SJCRH30 (cell line): ENCODE measurements at places on chromosomes 1 and 21. TPM values are rescaled to one million over a fixed set of nuclear protein-coding genes. Genes with fewer than 3 reads are reported as not detected.
A peak's percentile ranks its signal among the peaks of the same experiment; 100 is the strongest.

Gene MX1
- total RNA-seq: not detected in 2 replicates

Gene LCE1B
- total RNA-seq: not detected in 2 replicates

Gene CYP4A11
- total RNA-seq: not detected in 2 replicates

Gene IFI44
- total RNA-seq: 6.5 and 11.7 TPM in 2 replicates

Gene ADGRB2
- total RNA-seq: 0.73 and 1.1 TPM in 2 replicates

Gene CYB561D1
- total RNA-seq: 8.4 and 9.7 TPM in 2 replicates

Gene UBL4B
- total RNA-seq: not detected in 2 replicates

DNA sequence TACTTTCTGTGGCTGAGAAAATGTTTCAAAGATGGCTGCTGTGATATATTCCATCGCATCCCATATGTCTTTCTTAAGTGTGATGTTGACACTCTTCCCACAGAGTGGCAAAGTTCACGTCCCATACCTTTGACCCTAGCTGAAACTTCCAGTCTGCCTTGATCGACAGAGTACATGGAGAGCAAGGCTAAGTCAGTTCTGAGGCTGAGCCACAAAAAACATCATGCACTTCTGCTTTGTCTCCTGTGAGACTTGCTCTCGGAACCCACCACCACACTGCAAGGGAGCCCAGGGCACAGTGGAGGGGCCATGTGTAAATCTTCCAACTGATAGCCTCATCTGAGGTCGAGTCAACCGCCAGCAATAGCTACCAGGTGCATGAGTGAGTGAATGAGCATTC, 431.9 kb upstream of the RUNX1 start:
- DNase-seq: no peak

DNA sequence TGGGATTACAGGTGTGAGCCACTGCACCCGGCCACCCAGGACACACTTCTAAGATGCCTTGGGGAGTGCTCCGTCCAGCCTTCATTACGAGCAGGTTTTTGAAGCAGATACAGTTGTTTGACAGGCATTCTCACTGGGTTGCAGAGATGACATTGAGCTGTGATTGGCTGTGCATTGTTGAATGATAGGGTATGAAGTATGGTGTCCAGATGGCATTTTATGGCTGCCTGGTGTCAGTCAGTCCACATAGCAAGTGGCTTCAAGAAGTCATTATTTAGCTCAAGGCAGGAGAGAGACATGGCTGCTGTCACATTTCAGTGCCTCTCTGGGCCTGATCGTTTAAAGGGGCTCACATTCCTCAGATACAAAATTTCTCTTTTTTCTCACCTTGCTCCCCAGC, 14.8 kb upstream of the PADI2 start:
- DNase-seq: no peak

DNA sequence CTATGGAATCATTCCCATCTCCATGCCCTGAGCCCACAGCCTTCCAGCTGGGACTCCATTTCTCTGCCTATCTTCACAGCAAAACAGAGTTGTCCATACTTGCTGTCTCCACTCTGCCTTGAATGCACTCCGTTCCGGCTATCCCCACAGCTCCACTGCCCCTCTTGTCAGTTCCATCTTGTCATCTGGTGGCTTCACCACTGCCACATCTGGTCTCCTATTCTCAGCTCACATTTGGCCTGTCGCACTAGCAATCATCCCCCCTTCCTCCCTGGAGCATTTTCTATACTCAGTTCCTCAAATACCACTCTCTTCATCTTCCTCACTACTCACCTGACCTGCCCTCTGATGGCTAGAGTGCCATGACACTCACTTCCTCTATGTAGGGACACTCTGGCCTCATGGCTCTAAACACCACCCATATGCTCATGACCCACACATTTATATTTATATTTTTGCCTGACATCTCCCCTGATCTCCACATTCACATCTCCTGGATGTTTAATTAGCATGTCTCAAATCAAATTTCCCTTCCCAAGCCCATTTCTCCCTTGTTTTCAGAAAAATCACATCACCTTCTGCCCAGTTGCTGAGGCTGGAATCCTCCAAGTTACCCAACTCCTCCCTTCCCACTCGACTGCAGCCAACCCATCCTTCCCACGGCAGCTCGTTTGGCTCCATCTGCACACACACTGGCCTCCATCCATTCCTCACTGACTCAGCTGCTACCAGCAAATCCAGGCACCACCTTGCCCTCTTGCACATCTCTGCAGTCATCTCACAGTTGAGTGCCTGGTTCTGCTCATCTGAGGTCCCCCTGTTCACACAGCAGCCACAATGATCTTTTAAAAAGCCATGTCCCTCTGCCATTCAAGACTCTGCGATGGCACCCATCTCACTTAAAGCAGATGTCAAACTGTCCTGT, 6.1 kb downstream of the ZNF692 start:
- no peak for DNase-seq

DNA sequence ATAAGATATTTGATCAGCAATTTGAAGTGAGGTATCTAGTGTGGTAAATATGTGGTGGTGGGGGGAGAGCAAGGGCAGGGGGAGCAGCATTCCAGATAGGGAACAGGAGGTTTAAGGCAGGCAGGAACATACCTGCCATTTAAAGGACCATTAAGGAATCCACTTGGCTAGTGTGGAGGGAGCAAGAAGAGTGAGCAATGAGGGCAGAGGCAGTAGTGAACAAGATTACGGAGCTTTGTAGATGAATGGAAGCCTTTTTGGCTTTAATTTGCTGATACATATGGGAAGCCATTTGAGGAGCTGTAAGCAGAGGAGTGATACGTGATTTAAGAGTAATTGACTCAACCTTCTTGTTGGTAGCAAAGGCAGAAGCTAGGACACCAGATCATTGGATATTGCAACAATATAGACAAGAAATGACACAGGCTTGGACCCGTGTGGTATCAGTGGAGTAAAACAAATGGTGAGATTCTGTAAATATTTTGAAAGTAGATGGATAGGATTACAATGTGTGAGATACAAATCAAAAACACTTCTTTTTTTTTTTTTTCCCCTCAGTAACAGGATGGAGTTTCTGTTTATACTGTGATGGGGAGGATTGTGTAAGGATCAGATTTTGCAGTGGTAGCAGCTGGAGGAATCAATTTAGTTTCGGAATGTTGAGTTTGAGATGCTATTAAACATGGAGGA, 73.8 kb upstream of the B3GALT2 start:
- no peak for DNase-seq

GRCh38 chr1:246709835-246710234, 14.4 kb upstream of the SCCPDH start:
- DNase-seq: no peak

- no peak for DNase-seq
These were observed 11.5 kb upstream of the PSRC1 start for GRCh38 chr1:109294481-109294880.

DNA sequence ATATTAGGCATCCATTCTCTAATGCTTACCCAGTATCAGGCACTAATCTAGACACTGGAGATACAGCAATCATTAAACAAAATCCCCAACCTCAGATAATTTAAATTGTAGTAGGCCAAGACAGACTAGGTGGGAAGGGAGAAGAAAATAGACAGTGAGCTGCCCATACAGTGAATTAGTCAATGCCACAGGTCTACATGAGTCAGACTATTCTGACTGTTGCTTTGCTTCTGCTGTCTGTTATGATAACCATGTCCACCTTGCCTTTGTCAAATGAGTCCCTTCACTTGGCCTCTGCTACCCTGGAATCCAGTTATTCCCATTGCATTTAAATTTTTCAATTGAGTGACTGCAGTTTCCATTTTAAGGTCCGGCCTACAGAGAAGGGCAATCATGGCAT, 59.5 kb downstream of the PIK3R3 start:
- DNase-seq: no peak

- DNase-seq: no peak
These were observed 7.6 kb downstream of the MTF1 start for GRCh38 chr1:37851782-37852210.

- DNase-seq: no peak
These were observed 8.3 kb upstream of the TRIM17 start for GRCh38 chr1:228424685-228425660.

DNA sequence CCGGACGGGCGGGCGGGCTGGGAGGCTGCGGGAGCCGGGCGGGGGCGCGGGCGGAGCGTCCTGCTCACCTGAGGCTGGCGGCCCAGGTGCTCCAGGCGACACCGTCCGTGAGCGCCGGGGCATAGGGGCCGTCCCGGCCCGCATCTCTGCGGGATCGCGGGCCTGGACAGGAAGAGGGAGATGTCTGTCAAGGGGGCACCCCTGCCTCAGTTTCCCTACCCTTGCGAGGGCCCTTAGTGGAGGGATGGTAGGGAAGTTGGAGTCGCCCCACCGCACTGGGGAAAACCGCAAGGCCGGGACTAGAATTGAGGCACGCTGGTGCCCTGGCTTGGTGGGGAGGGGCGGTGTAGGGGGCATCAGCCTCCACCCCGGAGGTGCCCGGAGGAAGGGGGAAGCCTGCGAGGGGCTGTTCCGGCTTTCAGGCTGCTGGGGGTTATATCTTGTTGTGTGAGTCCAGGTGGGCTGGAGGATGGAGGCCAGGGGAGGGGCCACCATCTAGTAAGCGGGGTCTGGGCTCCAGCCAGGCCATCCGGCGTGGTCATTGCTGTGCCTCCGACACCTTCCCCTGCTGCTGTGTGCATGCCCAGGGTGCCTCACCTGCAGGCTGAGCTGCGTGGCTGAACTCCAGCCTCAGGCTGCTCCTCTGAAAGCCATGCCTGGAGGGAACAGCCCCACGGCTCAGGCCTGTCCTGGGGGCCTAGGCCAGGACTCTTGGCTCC, 580 bp downstream of the VWA1 start:
- no peak for DNase-seq

GRCh38 chr21:39010629-39011404, 172.4 kb downstream of the PSMG1 start:
- DNase-seq: no peak

GRCh38 chr1:116693759-116694480, 26.4 kb upstream of the IGSF3 start:
- DNase-seq: peak; percentile 35

- DNase-seq: peak; percentile 71
These were observed 26.1 kb upstream of the NMNAT2 start for GRCh38 chr1:183444243-183444642.

- peak; percentile 55 for DNase-seq
These were observed 248.3 kb upstream of the CAMK1G start for GRCh38 chr1:209335178-209335577.

DNA sequence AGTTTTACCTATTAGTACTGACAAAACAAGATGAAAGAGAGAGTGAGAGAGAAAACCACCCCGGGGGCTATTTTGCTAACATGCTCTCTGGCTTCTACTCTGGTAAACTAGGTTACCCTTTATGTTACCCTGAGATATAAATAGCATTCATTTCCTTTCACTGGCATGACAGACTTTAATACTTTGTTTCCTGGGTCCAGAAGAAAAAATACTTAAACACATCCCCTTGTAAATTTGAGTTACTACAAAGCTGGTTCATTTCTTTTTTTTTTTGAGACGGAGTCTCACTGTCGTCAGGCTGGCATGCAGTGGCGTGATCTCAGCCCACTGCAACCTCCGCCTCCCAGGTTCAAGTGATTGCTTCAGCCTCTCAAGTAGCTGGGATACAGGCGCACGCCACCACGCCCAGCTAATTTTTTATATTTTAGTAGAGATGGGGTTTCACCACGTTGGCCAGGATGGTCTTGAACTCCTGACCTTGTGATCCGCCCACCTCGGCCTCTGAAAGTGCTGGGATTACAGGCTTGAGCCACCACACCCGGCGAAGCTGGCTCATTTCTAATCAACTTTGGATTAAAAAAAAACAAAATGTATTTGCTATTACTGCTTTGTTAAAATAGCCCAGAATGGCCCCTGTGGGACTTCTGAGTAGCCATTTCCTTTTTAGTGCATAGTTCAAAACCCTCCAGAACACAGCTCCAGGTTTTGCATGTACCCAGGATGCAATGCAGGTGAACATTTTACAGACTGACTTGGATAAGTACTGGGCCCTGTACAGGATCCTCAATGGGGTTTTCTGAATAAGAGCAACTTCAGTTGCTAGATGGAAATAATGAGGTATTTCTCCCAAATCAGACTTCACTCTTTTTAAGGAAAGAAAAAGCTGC, 20.6 kb downstream of the INPP5B start:
- no peak for DNase-seq

DNA sequence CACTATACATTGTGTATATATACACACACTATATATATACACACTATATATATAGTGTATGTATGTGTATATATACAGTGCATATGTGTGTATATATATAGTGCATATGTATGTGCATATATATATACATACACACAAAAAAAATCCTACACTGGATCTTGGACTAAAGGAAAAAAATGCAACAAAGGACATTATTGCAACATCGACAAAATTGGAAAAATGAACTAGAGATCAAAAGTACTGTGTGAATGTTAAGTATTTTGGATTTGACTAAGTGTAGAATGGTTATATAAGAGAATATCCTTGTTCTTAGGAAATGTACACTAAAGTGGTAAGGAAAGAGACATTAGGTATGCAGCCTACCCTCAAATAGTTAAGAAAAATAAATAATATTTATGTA, 36.5 kb downstream of the SMYD3 start:
- DNase-seq: no peak

DNA sequence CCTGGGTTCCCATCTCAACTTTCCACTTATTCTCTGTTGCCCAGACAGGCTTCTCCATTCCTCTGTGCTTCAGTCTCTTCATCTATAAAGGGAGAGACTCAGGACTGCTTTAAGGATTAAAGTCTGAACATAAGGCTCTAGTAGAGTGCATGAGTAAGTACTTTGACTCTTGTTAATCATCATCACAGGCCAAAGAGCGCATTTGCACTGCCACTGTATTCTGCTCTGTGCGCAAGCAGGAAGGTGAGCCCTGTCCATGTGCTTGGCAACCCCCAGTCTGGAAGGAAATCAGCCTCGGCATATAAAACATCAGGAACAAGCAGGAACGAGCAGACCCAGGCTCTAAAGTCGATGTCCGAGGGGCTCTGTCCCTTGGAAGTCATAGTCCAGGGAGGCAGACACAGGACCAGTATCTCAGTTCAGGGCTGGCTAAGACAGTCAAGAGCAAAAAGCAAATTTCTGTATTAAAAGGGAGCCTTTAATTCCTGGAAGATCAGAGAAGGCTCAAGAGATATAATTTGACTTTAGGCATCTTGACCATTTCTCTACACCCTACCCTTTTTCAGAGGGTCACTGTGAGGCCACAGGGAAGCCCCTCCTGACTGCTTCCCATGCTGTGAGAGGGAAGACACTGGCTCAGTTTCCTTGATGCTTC, 131.2 kb downstream of the TRABD2B start:
- no peak for DNase-seq

DNA sequence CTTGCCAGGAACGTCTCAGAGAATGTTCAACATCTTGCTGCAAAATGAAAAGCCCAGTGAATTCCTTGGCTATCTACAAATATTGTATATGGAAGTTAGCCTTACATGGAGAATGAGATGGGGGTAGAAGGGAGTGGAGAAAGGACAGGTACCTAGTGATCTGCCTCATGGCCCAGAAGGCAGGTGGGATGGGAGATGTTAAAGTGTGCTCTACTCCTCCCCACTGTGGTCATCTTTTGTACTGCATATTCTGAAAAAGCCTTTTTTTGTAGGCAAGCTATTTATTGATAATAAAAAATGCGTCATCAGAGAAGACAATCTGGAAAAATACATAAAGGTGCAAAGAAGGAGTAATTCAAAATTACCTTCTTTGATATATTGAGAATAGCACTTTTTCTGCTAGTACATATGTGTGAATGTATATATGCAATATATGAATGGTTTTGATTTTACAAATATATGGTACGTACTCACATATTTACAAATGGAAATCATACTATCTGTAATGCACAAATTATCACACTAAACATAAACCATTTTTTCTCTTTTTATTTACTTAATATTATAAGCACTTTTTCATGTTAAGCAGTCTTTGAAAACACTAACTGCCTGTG, 19.1 kb upstream of the SLC5A9 start:
- DNase-seq: peak; percentile 56
